Activated naive CD8-positive, alpha-beta T cell treated with anti-CD3 and anti-CD28 coated beads, Interleukin-2, amount 10 ng/mL, durations not matched to agents 7 days and 5 days (primary cell): ENCODE measurements at places on chromosomes 6 and 20. TPM values are rescaled to one million over a fixed set of nuclear protein-coding genes. Genes with fewer than 3 reads are reported as not detected.

GRCh38 chr6:39982720-39983119, 48.5 kb upstream of the MOCS1 start:
- DNase-seq: no peak

DNA sequence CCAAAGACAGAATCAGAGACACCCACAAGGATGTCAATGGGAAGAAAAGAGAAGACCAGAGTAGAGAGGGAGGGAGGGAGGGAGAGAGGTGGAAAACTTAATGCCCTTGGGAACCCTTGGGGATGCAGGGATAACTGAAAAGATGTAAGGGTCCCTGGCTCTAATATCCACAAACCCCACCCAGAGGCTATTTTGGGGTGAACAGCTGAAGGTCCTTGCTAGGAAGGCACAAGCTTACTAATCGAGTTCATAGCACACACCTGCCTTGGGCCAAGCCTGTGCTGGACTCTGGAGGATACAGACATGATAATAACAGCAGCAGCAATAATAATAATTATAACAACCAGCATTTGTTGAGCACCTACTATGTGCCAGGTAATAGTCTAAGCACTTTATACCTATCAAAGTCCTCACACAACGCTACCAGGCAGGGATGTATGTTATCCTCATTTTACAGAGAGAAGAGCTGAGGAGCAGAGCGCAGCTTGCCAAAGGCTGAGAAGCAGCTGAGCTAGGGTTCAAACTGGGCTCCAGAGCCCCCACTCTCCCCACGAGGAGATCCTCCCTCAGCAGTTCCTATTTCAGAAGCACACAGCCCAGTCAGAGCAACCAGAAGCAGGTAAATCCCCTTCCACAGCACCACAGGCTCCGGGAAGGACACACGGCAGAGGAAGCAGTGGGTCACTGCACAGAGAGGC, 174.2 kb downstream of the ANKRD60 start:
- DNase-seq: no peak

DNA sequence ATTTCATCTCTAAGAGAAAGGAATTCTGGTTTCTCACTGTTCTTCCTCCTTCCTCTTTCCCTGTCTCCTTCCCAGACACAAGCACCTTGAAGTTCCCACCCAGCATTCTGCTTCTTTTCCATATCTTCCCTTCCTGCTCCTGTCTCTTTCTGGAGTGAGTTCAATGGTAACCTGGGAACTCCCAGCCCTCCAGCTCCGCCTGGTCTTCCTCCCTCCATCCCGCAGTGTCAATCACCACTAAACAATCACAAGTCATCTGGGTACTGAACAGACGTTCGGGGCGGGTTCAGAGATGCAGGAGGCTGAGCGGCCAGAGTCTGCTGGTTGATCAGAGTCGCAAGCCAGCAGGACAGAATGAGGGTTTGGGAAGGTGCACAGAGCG, 7.7 kb downstream of the TTBK1 start:
- no peak for DNase-seq

DNA sequence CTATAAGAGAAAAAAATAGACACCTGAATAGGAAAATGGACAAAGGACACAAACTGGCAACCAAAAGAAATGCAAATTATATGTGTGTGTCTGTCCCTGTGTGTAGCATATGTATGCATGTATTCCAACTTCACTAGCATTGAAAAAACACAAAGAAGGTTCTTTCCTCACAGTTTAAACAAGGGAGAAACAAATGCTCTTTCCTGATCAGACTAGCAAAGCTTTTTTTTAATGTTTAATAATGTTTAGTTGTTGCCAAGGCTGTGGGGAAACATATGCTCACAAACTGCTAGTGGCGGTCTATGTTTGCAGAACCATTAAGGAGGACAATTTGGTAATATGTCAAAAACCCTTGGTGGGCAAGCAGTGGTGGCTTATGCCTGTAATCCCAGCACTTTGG, 22.4 kb downstream of the SMLR1 start:
- no peak for DNase-seq

GRCh38 chr20:56350842-56351241, 7.9 kb upstream of the FAM210B start:
- no peak for DNase-seq

GRCh38 chr6:170176136-170176897, 114.6 kb downstream of the DLL1 start:
- no peak for DNase-seq

- DNase-seq: no peak
These were observed 134.3 kb downstream of the KIF6 start for GRCh38 chr6:39590871-39591393.

DNA sequence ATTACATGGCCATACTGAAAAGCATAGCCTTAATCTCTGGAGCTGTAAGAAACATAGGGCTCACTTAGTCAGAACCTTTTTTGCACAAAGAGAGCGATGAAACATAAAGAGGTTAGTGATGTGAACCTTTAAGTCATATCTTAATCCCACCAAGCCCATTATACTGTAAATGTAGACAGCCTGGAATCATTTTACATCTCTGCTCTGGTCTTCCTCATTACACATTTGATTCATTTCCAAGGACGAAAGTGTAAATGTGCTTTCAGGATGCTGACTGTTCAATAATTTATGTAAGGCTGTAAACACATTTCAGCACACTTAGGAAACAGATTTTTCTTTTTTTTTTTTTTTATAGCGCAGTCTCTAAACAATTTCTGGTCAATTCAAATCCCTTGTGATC, 131.3 kb upstream of the B3GAT2 start:
- DNase-seq: no peak

DNA sequence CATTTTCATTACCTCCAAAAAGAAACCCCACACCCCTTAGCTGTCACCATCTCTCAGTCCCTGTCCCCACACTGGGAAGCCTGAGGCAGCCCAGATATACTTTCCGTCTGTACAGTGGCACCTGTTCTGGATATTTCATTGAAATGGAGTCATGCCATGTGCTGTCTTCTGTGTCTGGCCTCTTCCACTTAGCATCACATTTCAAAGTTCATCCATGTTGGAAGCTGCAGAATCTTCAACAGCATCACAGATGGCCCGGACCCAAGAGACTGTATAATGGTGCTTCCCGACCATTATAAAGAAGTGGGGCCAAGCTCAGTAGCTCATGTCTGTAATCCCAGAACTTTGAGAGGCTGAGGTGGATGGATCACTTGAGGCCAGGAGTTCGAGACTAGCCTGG, 58.4 kb downstream of the DLGAP4 start:
- no peak for DNase-seq

GRCh38 chr20:63977739-63978276, 1.6 kb downstream of the SAMD10 start:
- DNase-seq: peak; percentile 66

- DNase-seq: no peak
These were observed 155.5 kb upstream of the RNF24 start for GRCh38 chr20:4170621-4171537.

DNA sequence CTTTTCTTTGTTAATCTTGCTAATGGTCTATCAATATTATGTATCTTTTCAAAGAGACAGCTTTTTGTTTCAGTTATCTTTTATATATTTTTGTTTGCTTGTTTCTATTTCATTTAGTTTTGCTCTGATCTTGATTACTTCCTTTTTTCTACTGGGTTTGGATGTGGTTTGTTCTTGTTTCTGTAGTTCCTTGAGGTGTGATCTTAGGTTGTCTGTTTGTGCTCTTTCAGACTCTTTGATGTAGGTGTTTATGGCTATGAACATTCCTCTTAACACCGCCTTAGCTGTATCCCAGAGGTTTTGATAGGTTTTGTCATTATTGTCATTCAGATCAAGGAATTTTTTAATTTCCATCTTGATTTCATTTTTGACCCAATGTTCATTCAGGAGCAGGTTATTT, 26.8 kb upstream of the TNFAIP3 start:
- DNase-seq: no peak

GRCh38 chr6:84498905-84499304, 265.5 kb downstream of the TBX18 start:
- no peak for DNase-seq

The ARHGAP40 gene
- total RNA-seq: not detected

The FILIP1 gene
- not detected for total RNA-seq

The HFE gene
- 7.2 TPM for total RNA-seq

The TRIM31 gene
- total RNA-seq: not detected

The DOK5 gene
- total RNA-seq: not detected

The IBTK gene
- total RNA-seq: 24.6 TPM
